ENCODE measurements at places on chromosomes 4 and X.
A peak's percentile ranks its signal among the peaks of the same experiment; 100 is the strongest.

- no peak for DNase-seq
Observed at GRCh38 chrX:12975670-12975965, 708 bp downstream of the TMSB4X start.

GRCh38 chrX:50988649-50989048 is 78.1 kb downstream of the BMP15 start:
- peak; percentile 19 for DNase-seq

DNA sequence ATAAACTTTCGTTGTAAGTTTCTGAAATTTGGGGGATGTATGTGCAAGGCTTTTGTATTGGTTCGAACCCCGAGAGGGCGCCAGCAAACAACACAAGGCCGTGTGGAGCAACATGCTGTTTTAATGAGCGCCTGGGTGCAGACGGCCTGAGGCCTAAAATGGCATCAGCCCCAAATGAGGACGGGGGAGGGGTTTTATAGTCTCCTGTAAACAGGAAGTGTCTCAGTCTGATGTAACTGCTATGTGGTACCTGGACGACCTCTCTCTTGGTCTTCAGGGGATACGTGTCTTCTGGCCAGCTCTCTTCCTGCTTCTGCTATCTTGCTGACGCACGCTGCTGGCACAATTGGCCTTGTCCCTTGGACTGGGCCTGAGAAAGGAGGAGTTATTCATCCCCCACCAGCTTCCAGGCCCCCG is 1348.0 kb downstream of the ADGRL3 start:
- no peak for DNase-seq

DNA sequence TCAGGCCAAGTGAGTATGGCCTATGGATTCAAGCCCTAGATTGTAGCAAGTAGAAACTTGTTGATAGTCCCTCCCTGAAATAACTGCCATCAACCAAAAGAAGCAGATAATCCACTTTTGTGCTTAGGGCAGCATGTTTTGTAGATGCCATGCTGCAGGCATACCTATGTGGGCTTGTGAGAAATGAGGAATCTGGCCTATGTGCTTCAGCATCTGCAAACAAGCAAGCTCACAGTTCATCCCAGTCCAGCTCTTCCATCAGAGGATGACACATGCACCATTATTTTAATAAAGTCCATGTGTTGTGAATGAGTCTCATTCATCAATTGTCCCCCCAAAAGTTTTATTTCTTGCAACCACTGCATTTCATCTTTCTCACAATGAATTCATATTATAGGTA is 421.9 kb upstream of the DIPK2B start:
- DNase-seq, result no peak

GRCh38 chr4:55445921-55446577 is 50.3 kb downstream of the TMEM165 start:
- no peak for DNase-seq

DNA sequence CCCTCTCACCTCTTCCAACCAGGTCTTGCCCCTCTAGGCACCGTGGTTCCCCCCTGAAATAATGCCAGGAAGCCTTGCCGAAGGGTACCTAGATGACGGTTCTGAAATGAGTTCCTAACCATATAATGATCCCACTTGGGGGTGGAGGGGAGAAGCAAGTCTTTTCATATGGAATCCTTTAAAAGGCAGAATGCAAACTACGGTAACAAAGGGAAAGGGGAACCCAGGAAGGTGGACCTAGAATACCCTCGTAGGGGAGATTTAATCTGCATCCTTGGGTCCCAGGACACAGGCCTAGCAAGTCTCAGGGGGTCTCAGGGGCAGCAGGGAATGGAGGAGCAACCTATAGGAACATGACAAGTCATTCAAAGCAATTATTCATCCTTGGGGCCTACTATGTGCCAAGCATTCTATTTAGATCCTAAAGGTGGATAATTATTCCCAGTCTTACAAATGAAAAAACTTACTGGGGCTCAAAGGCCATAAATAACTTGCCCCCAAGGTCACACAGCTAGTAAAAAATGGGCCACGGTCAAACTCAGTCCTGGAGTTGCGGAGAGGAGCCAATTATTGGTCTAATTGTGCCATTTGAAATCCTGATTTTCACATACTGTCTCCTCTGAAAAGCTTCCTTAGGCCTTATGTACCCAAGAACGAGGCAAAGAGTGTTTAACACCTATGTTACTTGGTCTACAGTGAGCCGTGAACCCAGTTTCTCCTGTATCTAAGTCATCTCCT is 8.8 kb downstream of the BCOR start:
- no peak for DNase-seq

GRCh38 chr4:124686279-124686678 is 26.3 kb downstream of the ANKRD50 start:
- no peak for DNase-seq

DNA sequence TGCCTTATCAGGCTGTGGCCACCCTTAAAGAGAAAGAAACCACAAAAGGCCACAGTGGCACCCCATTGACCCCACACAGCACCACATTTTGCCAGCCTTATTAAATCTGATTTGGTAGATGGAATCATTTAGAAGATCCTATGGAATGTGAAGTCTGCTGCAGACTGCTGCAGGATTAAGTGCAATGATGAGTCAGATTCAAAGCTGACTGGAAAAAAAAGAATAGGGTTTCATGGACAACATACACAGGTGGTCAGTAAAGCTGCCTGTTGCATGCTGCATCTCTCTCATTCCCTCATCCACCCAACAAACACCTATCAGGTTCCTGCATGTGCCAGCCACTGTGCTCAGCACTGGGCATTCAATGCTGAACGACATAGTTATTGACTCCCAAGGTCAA is 56.6 kb downstream of the CHST7 start:
- DNase-seq, result no peak

DNA sequence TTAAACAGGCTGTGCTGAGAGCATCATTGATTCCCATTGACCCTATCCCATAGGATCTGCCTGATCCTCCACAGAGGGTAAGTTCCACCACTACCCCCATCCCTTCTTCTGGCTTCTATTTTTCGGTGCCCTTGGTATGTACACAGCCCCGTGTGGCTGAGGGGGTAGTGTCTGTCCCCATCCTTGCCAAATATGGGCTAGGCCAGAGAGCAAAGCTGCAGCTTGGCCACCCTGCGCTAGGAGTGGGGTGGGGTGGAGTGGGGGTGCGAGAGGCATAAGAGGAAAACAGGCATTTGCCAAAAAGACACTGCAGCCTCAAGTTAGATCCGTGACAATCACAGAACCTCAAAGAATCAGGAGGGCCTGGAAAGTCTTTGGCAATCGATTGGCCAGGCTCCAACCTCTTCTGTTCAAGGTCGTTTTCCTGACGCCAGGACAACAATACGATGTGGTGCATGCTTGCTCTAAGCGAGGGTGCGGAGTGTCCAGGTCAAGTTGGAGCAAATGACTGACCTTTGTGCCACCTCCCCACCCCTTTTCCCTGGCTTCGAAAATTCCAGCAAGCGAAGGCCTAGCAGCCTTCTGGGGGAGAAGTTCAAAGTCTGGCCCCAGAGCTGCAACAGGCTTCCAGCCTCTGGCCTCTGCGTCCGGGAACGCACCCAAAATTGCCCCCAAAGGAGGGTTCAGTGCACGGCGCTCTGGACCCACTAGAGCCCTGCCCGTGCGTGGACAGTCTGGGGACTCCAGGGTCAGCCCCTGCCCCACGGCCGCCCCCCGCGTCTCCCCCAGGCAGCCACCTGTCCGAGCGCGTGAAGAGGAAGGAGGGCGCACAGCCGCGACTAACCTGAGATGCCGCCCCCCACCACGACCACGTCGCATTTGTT is 598 bp downstream of the MAOB start:
- DNase-seq, result no peak

- no peak for DNase-seq
Observed at GRCh38 chr4:147015491-147015890, 69.8 kb upstream of the TTC29 start.

- no peak for DNase-seq
Observed at GRCh38 chrX:132409780-132410556, 78.9 kb downstream of the MBNL3 start.

DNA sequence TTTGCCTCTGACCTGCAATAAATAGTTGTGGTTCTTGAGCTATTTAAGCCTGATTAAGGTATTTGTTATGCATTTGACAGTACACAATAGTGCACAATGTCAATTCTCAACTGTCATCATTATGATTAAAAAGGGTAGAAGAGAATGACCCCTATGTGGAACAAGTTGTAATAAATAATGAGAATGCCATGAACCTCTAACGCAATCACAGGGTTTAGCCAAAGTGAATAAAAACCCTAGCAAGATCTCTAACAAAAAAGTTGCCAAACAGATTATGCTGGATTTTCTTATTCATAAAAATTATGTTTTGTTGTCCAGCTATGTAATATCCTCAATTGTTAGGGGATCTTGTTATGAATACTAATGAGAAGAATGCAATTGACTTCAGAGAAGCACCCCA is 387.4 kb downstream of the GPAT3 start:
- no peak for DNase-seq

DNA sequence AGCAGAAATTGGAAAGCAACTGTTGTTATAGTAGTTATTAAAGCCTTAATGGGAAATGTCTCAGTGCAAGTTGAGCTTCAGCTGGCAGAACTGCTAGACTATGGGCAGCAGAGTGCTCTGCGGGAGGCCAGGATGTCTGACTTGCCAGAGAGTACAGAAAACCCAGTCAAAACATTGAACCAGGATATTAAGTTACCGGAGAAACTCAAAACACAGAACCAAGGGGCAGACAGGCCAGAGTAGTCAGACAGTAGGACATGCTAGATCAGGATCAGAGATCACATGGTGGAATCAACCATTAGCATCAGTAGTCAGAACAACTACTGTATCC is 72.9 kb upstream of the TNIP3 start:
- no peak for DNase-seq

DNA sequence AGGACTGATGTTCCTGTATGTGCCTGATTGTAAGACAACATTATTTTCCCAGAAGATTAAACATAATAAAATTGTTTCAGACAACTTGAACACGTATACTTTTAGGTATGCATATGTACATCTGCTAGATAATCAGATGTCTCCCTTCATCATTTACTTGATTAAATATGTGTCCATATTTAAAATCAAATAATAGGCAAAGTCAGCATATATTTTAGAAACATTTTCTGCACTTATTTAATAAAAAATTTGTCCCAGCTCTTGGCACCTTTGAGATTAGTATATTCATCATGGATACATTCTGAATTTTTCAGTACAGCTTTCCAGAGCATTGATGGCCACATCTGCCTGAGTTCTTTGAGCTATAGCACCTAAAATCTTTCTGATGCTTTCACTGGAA is 106.0 kb downstream of the ARHGAP10 start:
- DNase-seq, result no peak

- DNase-seq, result no peak
Observed at GRCh38 chr4:167034983-167035382, 199.3 kb downstream of the SPOCK3 start.

DNA sequence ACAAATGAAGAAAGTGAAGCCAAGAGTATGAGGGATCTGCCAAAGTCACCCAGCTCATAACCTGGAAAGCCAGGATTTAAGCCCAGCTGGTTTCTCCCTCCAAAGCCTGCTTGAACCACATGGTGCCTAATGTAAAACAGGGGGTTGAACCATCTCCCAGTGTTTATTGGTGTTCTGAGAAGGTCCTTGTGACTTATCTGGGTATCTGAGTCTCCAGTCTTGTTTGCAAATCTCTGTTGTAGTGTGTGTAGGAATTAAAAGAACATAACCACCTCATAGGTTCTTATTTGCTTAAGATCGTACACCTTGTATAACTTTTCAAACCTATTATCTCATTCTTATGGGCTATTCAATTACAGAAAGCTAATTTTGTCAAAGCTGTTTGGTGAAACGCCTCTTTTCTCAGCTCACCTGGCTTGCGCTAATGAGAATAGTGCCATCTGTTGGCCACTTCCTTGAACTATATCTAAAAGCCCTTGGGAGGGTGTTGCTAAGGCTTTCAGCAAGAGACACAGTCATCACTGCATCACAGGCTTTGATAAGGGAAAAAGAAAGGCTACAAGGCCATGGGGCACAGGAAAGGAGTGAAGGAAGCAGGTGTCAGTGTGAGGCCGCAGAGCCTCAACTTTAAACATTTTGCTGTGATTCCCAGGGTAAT is 34.0 kb downstream of the ETDB start:
- DNase-seq, result peak; percentile 46

- no peak for DNase-seq
Observed at GRCh38 chr4:153676486-153676885, 7.6 kb upstream of the TLR2 start.

GRCh38 chr4:184461711-184462441 is 12.5 kb downstream of the IRF2 start:
- no peak for DNase-seq

- DNase-seq, result no peak
Observed at GRCh38 chr4:2937986-2938385, 25.2 kb downstream of the NOP14 start.

- DNase-seq, result no peak
Observed at GRCh38 chr4:75179510-75179909, 246.6 kb downstream of the PARM1 start.

- no peak for DNase-seq
Observed at GRCh38 chr4:184346682-184347081, 127.7 kb downstream of the IRF2 start.
